ENCODE measurements at places on chromosomes 3 and 15. TPM values are rescaled to one million over a fixed set of nuclear protein-coding genes. Genes with fewer than 3 reads are reported as not detected.

The ADGRG7 gene
- total RNA-seq, result not detected

The NANOGP8 gene
- total RNA-seq, result not detected

The GPR160 gene
- total RNA-seq, result 0.56 TPM

The IP6K1 gene
- 21.5 TPM for total RNA-seq

The ZNF385D gene
- total RNA-seq, result 1.5 TPM

The DPPA2 gene
- total RNA-seq, result not detected

The SEMA3G gene
- total RNA-seq, result 13.1 TPM

The VGLL3 gene
- total RNA-seq, result 10.9 TPM

The SNUPN gene
- total RNA-seq, result 15.3 TPM

The MINDY2 gene
- 40.6 TPM for total RNA-seq

The ATP13A5 gene
- not detected for total RNA-seq

The FGF12 gene
- total RNA-seq, result 354 TPM

The LMAN1L gene
- 216 TPM for total RNA-seq

The ZIC1 gene
- total RNA-seq, result not detected

The CFAP100 gene
- total RNA-seq, result not detected

All from right cardiac atrium (tissue), 5 donors.